ENCODE measurements at places on chromosomes 1 and 21.

GRCh38 chr1:197841158-197841557 is 61.3 kb upstream of the C1orf53 start:
- DNase-seq: no peak

- no peak for DNase-seq
Observed at GRCh38 chr1:1440262-1441001, 4.9 kb downstream of the VWA1 start.

- DNase-seq: no peak
Observed at GRCh38 chr1:165703648-165704047, 5.3 kb upstream of the ALDH9A1 start.

GRCh38 chr1:82185084-82185483 is 384.4 kb downstream of the ADGRL2 start:
- no peak for DNase-seq

GRCh38 chr1:114341856-114342255 is 169.1 kb downstream of the TRIM33 start:
- DNase-seq: no peak

DNA sequence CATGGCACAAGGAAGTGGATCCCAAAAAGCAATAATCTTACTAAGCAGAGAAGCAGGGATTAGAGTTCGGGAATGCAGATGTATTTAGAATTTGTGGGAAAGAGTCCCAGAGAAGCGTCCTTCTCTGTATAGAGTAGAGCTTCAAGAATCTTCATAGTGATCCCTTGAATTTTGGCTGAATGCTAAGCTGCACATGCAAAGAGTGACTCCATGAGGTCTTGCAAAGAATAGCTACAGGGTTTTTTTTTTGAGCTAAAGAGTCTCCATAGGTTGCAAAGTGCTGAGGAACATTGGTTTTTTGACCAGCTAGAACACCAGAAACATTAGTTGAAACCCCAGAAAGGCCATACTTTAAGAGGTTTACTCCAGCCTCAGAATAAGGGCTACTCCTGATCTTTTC is 206.7 kb downstream of the CTH start:
- no peak for DNase-seq

DNA sequence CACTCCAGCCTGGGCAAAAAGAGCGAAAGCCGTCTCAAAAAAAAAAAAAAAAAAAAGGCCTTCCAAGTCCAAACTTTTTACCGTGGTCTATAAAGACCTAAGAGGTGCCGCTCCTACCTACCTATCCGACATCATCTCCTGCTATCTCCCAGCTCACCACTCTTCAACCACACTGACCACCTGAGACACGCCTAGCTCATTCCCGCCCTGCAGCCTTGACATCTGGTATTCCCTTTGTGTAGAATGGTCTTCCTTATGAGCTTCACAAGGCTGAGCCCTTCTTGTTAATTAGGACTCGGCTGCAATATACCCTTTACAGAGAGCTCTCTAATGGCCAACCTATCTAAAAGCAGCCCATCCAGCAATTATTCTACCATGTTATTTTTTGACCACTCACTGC is 680 bp downstream of the MAGOH start:
- DNase-seq: no peak

- DNase-seq: no peak
Observed at GRCh38 chr21:41707960-41708330, 58.9 kb downstream of the RIPK4 start.

GRCh38 chr1:203183828-203184227 is 2.7 kb downstream of the CHI3L1 start:
- DNase-seq: no peak

DNA sequence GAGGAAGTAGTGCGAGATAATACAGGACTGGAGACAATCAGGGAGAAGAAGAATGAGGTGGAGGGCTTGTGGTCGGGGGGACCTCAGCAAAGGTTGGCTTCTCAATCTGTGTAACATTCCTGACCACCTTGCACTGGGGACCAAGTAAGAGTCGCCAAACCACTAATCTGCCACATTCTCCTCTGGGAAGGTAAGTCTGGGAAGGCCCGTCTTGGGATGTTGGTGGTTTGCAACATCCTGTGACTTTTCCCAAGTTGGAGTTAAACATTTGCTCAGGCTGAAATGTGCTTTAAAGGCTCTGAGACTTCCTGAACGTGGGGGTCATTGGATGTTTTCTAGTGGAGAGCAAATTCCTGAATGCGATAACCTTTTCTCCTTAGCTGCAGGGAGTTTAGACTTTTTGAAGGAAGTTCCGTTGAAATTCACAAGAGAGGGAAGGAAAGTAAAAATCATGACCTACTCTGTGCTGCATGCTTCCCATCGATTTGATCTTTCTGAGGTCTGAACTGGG is 325.9 kb downstream of the RPS6KC1 start:
- no peak for DNase-seq

DNA sequence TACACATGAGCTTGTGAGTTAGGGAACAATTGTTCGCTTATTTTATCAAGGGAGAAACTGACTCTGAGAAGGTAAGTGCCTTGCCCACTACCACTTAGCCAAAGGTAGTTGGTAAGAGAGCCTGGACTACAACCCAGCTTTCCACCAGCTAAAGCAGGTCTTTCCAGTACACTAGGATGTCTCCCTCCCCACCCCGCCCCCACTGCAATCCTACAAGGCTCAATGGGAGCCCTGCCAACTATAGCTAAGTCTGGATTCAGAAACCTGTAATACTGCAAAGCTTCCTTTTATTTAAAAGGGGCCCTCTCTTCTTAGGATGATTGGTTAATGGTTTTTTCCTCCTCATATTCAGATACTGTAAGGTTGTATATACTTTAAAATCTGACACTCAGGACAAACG is 102.0 kb upstream of the C8B start:
- DNase-seq: no peak

DNA sequence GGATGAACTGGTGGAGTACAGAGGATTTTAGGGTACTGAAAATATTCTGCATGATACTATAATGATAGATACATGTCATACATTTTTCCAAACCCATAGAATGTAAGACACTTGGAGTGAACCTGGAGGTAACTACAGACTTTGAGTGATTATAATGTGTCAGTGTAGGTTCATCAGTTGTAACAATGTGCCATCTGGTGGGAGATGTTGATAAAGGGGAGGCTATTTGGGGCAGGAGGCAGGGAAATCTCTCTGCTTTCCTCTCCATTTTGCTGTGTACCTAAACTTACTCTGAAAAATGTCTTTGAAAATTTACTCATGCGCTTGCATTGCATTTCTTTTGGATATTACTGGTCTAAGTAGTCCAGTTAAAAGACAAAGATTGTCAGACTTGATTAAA is 35.2 kb downstream of the PTBP2 start:
- DNase-seq: no peak

DNA sequence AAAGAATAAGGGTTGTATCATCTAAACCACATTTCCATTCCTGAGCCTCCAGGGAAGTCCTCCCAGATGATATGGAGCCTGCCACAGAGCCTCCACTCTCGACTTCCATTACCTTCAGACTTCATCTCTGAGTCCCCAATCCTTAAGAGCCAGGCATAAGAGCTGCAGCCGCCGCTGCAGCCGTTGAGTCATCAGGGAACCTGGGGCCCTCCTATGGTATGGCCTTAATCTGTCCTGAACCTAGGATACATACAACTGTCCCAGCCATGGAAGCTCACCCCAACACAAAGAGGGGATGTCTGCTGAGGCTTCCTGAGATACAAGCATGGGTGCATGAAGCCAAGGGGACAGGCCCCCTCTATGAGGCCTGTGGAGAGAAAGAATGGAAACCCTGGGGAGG is 16.3 kb downstream of the TAL1 start:
- DNase-seq: no peak

DNA sequence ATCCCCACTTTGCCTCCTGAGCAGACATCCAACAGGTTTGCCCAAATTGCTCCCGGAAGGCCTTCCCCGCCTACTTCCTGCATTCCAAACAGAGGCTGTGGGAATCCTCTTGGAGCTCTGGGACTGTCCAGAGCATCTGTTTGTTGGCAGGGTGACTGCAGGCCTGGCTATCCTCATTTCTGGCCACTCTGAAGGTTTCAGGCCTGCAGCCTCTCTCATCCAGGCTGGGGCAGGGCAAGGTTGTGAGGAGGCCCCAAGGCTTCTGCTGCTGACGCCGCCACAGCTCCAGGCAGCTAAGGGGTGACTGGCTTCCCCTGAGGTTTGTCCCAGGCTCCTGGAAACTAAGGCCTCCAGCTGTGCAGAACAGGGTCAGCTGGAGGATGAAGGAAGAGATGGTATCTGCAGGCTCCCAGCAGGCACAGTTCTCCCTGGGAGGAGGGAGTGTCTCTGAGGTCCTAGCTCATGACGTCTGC is 11.3 kb downstream of the CDK18 start:
- no peak for DNase-seq

GRCh38 chr21:15370462-15370975 is 305.7 kb upstream of the NRIP1 start:
- no peak for DNase-seq

- DNase-seq: no peak
Observed at GRCh38 chr21:34369741-34370140, 5.6 kb upstream of the SMIM11 start.

Measured in stimulated activated CD4-positive, alpha-beta T cell treated with anti-CD3 and anti-CD28 coated beads, Interleukin-1b, Interleukin-23, amount 100 ng/mL, for 4 hours (primary cell).